ENCODE measurements at places on chromosomes 4 and X.

DNA sequence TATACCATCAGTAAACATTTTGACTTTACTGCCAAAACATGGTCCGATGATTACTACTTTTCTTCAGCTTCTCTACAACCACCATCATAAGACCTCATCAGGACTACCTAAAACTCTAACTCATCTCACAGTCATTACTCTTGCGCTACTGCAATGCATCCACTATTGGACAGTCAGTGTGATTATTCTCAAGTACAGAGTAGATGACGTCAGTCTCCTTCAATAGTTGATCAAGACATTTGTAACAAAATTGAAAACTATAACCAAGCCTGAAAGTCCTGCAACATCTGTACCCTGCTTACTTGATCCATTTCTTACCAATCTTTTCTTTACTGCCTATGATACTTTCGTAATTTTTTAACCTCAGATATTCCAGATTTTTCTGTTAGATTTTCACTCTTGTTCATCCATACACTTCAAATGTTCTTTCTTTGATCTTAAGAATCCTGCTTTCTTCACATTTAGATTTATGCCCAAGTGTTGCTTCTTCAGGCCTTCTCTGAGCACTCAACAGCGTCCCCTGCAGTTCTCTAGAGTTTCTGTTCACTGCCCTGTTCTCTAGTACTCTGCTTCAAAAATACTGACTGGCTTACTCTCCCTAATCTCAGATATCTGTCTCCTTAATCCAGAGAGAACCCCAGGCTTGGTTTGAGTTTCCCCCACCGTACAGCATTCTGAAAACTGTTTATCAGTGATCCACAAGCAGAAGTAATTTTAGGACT lies 1517.6 kb downstream of the STIM2 start:
- DNase-seq, result no peak

DNA sequence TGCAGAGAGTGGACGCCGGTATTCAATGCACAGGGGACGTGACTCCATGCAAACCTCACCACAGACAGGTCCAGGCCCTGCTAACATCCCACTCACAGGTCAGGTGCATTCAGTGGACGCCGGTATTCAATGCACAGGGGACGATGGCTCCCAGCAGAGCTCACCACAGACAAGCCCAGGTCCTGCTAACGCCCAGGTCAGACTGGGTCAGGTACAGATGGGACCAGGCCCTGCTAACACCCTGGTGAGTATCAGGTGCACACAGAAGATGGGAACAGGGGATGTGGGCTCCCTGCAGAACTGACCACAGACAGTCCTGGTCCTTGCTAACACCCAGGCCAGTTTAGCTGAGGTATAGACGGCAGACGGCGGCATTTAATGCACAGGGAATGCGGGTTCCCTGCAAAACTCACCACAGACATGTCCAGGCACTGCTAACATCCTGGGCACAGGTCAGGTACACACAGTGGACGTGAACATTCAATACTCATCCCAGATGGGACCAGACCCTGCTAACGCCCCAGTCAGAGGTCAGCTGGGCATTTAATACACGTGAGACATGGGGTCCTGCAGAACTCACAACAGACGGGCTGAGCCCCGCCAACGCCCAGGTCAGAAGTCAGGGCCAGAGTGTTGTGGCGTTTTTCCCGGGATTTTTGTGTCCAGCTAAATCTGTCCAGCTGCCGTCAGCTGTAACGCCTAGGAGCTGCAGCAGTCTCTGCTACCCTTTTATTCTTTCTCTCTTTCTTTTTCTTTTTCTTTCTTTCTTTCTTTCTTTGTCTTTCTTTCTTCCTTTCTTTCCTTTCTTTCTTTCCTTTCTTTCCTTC lies 99.2 kb downstream of the SHOX start:
- no peak for DNase-seq

DNA sequence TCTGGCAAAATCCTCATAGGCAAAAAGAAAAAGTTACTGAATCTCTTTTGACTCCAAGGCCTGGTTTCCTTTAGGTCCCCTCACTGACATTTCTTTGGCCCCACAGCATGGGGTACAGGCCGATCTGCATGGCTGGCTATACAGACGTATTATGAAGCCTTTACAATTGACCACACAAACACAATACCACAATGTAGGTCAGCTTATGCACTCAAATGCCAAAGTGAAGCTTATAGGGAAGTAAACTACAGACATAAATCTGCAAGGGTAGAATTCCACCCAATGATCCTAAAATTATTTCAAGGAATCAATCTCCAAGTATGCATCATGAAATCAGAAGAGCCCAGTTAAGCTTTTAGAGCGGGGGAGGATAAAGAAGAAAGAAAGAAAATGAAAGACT lies 20.7 kb downstream of the STX18 start:
- DNase-seq, result no peak

DNA sequence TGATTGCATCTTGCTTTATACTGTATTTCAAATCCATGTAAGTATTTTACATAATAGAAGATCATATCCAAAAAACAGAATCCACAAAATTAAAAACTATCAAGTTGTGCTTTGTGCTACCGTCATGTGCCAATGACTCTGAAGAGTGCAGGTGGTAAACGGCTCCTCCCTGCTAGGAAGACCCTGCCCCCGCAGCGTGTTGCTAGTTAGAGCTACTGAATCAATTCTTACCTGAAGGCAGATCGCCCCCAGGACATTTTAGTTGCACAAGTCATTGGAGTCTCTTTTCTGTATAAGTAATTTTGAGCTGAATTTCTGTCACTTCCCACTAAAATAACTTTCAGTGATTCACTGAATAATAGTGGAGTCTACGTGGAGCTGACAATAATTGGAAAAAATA lies 599.5 kb upstream of the ZFP42 start:
- no peak for DNase-seq

DNA sequence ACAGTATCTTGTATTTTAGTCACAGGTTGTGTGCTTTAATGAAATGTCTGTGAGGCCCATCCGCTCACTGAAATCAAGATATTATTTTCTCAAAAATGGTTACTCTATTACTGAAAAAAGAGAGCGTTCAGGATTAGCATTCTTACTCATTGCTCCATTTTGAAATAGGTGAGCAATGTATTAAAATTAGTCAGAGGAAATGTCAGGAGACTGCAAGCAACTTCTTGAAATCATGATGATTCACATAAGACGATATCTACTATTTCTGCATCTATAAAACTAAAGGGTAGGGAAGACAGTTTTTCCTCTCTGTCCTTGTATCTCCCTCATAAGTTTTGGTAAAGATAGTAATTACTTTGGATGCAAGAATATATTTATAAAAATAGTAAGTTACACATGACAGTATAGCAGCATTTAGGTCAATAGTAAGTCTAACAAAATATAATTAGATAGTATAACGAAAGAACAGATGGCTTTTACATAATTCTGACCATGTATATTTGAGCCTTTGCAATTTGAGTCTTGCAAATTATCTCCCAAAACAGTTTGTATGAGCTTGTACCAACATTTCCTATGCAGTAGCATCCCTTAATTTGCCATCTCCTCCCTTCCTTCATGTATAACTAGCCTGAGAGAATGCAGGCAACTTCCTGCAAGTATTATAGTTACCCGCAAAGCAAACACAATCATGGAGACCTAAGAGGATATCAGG lies 937.8 kb downstream of the PCDH7 start:
- no peak for DNase-seq

DNA sequence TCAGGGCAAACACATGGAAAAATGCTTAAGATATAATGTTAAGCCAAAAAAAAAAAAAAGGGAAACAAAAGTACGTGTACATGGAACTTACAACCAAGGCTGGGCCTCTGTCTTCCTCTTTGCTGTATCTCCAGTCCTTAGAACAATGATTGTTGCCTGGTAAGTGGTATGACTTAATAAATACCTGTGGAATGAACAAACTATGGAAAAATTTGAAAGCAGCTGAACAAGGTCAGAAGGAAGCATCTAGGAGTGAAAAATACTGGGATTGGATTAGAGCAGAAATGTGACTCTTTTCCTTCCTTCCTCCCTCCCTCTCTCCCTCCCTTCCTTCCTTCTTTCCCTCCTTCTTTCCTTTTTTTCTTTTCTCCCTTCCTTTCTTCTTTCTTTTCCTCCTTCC lies 54.2 kb upstream of the SMIM10 start:
- DNase-seq, result no peak

- DNase-seq, result no peak
These were observed 130.9 kb downstream of the TMEM164 start for GRCh38 chrX:110133735-110134370.

GRCh38 chrX:113384628-113385027 lies 544.0 kb upstream of the AMOT start:
- DNase-seq, result no peak

DNA sequence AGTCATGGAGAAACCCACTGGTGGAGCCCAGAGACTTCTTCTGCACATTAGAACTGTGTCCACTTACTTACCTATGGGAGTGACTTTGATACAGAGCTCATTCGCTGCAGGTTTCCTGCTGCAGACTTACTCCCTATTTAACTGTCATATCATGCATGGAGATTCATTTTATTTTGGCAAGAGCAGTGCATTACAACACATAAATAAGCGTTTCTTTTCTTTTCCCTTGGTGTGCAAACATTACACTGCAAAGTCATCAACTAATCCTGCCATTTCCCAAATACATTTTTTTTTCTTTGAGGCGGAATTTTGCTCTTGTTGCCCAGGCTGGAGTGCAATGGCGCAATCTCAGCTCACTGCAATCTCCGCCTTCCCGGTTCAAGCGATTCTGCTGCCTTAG lies 230.9 kb upstream of the SFRP2 start:
- DNase-seq, result no peak

GRCh38 chr4:54620773-54621172 lies 37.0 kb upstream of the KIT start:
- DNase-seq, result no peak

- DNase-seq, result no peak
These were observed 93.2 kb upstream of the FAM47B start for GRCh38 chrX:34849371-34849770.

GRCh38 chr4:85243857-85244256 lies 231.1 kb upstream of the ARHGAP24 start:
- no peak for DNase-seq

GRCh38 chr4:7335344-7336066 lies 99.2 kb downstream of the PSAPL1 start:
- DNase-seq, result peak; percentile 82

GRCh38 chrX:30887721-30888120 lies 1.3 kb downstream of the TAB3 start:
- DNase-seq, result peak; percentile 7

- no peak for DNase-seq
These were observed 44.3 kb downstream of the HELT start for GRCh38 chr4:185062606-185063005.

DNA sequence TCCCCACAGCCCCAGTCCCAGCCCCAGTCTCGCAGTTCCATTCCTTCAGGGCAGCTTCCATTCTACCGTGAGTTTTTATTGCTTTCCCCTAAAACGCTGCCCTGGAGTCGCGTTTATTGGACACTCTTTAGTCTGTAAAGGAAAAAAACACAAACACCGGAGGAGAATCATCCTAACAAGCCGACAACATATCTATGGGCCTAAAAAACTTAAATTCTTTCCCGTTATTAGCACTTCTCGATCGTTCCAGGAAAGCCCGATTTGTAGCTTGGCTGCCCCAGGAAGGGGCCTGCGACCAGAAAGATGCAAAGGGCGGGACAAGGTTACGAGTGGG lies 178.5 kb downstream of the CBR4 start:
- no peak for DNase-seq

- DNase-seq, result no peak
These were observed 30.0 kb downstream of the BBS12 start for GRCh38 chr4:122762520-122762919.

DNA sequence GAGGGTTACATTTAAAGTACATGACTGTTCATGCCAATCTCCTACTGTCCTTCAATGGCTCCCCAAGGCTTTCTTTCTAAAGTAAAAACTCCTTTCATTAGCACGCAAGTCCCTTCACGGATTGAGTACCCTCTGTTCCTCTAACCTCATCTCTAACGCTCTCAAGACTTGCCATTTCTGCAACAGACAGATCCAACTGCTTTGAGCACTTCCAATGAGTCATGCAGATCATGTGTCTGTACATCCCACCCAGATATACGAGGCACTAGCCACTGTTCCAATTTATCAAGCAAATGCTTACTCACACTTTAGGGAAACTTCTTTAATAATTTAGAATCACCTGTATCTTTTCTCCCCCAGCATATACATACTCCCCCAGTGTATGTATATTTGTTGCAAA lies 332.5 kb upstream of the ZFP42 start:
- no peak for DNase-seq

DNA sequence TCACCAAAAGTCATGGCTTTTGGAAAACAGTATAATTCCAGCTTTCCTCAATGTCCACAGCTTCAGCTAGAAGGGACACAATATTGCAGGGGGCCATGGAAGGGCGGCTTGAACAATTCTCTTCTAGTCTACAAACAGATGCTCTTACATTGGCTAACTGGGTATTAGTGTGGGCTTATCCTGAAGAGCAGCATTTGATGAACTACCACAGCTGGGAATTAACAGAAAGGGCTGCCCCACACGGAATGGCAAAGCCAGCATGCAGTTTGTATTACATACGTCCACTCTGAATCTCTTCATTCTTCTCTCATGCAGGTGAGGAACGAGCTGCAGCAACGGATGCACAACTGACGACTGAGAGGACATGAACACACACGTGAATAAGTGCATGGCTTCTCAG lies 13.0 kb upstream of the PDCL2 start:
- no peak for DNase-seq

GRCh38 chr4:118772081-118772766 lies 63.7 kb downstream of the SEC24D start:
- peak; percentile 33 for DNase-seq

DNA sequence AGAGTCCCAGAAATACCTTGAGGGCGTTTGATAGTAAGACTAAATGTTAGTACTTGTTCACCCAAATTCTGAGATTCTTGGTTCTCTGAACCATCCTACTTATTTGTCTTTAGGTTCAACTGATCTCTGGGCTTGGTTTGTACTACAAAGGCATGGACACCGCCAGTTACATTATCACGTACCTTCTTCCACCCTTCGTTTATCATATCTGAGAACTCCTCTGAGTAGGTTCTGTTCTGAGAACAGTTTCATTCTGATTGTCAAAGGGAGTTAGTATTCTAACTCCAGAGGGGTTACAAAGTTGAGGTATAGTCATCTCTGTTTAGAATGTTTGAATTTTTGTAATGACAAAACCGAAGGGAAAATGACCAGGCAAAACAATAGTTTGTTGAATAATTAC lies 19.3 kb downstream of the ZFX start:
- DNase-seq, result peak; percentile 35

DNA sequence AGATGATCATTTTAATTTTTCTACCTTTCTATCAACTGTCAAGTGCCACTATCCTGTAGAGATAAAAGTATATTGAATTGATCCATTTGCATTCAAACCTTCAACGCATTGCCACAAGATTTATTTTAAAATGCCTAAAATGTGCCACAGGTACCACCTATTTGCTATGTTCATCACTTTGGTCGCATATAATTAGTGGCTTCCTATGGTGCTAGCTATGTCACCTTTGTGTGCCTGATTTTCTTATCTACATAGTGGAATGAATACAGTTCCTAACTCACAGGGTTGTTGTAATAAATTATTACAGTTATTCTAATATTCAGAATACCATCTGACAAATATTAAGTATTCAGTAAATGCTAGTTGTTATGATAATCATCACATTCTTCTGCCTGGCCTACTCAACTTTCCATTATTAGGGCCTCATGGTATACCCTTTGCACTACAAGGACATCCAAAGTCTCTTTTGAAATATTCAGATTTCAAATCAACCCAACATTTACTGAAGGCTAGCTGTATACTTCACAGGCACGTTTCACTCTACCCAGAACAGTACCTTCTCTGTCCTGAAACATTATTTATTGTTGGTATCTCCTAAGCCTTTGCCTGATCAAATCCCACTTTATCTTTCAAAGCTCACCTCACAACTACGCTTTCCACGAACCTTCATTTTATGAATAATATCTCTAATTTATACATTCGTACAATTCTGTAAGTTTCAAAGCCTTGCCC lies 62.4 kb downstream of the ANXA10 start:
- no peak for DNase-seq
